NCI-H146 (cell line): ENCODE measurements at places on chromosomes 6 and 20.

DNA sequence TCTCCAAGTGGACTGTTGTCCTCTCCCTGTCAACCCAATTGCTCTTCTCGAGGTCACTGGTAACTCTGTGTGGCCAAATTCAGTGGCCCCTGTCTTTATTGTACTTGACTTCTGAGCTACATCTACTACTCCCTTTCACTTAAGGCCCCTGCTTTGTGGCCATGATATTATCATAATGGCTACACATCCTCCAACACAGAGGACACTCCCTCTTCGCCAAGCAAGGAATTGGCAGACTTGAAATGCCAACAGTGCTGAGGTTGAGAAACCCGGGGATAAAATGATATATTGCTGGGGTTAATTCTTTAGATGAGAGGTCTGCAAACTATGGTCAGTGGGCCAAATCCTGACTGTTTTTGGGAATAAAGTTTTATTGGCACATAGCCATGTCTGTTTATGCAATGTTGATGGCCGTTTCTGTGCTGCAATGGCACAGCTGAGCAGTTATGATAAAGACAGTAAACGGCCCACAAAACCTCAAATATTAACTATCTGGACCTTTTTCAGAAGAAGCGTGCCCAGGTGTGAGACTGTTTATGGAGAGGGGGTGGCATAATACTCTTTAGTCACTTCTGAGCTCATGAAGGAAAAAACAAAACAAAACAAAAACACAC, 12.0 kb upstream of the MRPS10 start:
- DNase-seq: no peak

- DNase-seq: peak; percentile 47
Observed at GRCh38 chr20:3082955-3083952, 1.3 kb downstream of the AVP start.

GRCh38 chr20:55953201-55953600, 52.1 kb downstream of the CBLN4 start:
- no peak for DNase-seq

DNA sequence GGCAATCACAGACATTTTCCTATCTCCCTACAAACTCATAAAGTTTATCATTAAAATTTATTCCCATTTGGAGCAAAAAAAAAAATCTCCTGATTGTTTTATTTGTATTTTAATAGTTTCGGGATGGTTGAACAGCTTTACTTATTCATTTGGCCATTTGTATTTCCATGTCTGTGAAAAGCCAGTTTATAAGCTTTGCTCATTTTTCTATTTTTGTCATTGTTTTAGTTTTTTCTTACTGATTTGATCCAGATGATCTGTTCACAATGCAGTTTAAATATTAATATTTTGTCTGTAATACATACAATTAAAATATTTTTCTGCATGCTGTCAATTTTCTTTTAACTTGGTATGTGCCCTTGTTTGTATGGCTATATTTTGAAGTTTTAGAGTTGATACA, 65.2 kb upstream of the CCN2 start:
- no peak for DNase-seq
